ENCODE measurements at places on chromosomes 1 and 21.
A peak's percentile ranks its signal among the peaks of the same experiment; 100 is the strongest.

GRCh38 chr1:35603941-35604340 is 30.8 kb downstream of the TFAP2E start:
- no peak for DNase-seq

DNA sequence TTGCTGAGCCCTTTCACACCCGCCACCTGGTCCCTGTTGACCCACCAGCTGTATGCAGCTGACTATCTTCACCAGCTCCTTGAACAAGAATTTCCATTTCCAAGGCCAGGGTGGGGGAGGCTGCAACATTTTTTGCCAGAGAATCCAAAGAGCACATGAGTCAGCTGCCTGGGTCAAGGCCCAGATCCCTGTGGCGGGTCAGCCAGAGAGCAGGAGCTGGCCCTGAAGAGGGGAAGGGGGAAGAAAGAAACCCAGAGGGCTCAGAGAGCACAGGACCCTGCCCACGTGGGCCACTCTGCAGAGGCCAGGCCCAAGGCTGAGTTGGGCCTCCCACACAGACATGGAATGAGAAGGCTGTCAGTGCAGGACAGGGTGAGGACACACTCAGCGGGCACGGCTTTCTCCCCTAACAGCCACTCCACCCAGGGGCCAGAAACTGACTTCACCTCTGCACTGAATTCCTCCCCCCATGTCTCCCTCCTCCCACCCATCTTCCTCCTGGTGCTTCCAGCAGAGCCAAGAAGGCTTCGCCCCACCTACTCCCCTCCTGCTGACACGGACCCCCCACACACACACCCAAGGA is 28.9 kb downstream of the S100A6 start:
- DNase-seq = no peak

GRCh38 chr1:206833801-206834200 is 31.6 kb upstream of the IL20 start:
- DNase-seq = no peak

GRCh38 chr1:41411229-41411628 is 50.0 kb downstream of the FOXO6 start:
- no peak for DNase-seq

DNA sequence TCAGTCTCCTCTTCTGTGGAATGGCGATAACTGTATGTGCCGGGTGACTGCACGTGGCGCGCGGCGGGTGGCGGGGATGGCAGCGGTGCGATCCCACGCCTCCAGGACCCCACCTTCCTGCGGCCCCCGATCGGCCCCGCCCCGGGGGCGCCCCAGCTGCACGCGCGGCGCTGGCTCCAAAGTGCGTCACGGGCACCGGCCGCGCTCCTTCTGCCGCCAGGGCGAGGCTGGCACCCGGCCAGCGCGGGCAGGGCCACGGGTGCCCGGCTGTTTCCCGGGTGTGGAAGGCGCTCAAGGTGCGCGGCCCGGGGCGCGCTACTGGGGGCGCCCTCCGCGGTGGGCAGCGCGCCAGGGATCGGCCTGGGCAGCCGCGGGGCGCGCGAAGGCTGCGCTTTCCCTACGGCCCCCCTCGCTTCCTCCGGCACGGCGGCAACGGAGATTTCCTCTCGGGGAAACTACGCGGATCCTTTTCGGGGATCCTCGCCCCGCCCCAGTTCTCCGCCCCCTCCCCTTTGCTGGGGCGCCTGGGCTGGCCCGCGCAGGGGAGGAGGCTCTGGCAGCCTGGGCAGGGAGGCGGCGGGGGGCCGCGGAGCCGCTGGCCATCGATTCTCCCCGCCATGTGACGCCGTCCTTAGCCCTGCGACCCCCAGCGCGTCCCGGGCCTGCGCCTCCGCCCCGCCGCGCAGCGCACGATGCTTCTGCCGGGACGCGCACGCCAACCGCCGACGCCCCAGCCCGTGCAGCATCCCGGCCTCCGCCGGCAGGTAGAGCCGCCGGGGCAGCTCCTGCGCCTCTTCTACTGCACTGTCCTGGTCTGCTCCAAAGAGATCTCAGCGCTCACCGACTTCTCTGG is at the start of gene EVA1C:
Gene EVA1C (plus strand): TSS at position 545 of the 853 bp plus-strand sequence. CDS start 148 bp downstream, at position 693.
- DNase-seq = peak; percentile 82

- no peak for DNase-seq
Observed at GRCh38 chr1:186659890-186660341, 20.3 kb downstream of the PTGS2 start.

GRCh38 chr1:39173119-39173994 is 31.1 kb upstream of the MACF1 start:
- DNase-seq = no peak

GRCh38 chr1:11487196-11487751 is 8.3 kb downstream of the DISP3 start:
- no peak for DNase-seq

- no peak for DNase-seq
Observed at GRCh38 chr1:32998997-32999396, 34.4 kb upstream of the RNF19B start.

- DNase-seq = no peak
Observed at GRCh38 chr1:169595764-169596711, 9.8 kb upstream of the F5 start.

DNA sequence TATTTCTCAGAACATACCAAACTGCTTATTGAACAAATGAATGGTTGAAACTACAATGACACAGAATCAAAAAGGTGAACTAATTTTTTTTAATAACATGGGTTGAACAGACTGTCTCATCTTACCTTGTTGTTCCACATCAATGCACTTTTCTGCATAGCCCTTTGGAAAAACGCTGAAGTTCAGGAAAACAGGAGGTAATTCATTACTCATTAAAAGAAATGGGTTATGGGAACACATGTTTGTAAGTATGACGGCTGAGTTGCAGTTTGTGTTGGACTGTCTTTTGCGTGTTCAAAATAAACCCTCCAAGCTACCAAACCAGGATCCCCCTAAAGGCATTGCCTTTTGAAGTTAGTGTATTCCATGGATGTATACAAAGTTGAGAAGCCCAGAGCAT is 514.9 kb upstream of the PKN2 start:
- no peak for DNase-seq

GRCh38 chr1:51331206-51332100 is 1.1 kb upstream of the TTC39A start:
- no peak for DNase-seq

DNA sequence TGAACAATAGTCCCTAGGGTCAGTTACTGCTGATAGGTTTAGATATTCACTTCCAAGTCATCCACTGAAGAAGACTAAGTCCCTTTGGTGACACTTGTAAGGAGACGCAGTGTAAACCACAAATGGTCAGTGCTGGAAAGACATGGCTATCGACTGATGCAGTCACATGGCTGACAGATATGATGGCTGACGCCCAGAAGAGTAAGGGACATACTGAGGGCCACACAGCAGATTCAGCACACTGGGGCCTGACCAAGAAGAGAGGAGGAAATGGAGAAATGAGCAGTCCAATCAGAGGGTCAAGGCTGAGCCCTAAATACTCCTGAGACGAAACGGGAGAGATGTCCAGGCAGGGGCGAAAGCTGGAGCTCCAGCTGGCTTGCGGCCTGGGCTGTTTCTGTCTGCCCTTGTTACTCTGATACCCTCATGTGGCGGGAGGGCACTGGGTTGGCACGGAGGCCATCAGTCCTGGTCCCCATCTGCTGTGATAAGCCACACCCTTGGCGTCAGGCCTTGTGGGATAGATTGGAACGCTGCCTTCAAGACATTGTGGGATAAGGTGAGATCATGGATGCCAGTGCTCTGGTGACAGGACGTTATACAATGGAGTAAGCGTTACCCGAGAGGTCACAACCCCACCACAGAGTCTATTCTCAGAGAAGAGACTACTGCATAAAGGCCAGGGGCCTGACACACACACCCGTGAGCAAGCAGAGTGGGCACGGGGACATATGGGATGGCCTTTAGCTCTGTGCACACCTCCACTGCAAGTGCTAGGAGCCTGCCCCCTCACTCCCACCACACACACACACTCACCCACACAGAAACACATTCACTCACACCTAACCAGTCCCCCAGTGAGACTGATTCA is 158.4 kb downstream of the TRABD2B start:
- no peak for DNase-seq

- DNase-seq = no peak
Observed at GRCh38 chr1:189654906-189655305, 822.8 kb downstream of the BRINP3 start.

GRCh38 chr21:38440746-38441145 is 57.5 kb downstream of the ERG start:
- DNase-seq = no peak

DNA sequence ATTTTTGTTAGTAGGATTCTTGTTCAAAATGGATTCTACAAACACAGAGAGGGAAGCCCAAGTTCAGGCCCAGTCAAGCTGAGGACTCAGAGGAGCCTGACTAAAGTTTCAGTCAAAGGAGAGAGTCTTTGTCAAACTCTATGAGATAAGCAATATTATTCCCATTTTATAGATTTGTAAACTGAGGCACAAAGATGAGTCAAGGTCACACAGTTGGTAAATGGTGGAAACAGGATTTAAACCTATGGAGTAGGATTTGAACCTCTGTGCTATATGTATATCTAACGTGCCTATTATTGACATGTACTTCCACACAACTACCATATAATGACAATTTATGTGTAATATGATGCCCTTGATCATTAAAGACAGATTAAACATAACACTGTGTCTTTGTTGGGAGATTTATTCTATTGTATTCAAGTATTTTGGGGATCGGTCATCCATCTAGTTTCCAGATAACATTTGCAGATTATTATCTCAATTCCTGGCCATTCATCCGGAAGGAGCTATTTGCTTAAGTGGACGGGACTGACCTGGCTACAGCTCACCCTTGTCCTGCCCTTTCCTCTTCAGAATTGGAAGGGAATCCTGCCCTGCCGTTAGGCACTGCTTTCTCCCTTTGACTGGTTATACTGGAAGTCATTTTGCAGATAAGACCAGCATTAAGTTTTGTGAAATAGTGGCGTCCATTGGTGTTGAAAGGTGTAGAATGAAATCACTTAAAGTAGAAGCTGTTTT is 86.1 kb upstream of the LMO4 start:
- no peak for DNase-seq

DNA sequence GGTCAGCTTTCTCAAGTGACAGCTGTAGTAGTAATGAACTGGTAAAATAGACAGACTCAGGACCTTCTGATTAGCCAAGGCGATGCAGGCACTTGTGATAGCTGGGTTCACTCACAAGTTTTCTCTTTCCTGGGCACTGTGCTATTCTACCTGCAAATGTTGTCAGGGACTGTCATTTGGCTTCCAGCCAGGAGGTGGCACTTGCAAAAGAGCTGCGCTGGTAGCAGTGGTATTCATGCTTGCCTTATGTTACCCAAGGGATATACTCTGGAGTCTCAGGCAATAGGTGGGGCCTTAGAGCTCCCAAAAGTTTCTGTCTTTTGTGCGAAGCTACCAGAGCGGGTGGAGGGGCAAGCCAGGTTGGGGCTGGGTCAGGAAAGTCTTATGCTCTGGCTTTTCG is 23.5 kb downstream of the IFI44 start:
- DNase-seq = no peak

- DNase-seq = peak; percentile 9
Observed at GRCh38 chr1:156805766-156806511, 10.7 kb downstream of the SH2D2A start.

DNA sequence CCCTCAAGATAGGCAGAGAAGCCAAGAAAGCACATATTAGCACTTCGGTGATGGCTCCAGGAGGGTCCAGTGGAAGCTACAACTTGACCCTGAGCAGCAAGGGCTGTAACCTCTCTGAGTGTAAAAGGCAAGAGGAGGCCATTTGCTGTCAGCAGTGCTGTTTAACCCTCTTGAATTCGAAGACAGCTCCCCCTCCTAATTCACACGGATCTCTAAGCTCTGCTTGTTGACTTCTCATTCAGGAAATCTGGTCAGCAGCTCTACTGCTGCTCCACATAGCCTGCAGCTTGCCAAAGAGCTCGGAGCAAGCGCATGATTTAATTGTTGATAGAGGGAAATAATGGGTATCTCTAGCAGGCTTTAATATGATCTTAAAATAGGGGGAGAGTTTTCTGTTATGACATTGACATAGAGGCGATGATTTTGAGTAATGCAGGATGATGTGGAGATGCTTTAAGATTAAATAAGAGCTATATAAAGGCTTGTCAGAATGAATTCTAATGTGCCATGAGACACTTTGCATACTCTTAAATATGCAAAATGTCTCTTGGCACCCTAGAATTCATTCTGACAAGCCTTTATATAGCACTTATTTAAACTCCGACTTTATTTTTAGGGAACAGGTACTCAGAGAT is 79.4 kb upstream of the USH2A start:
- no peak for DNase-seq

- no peak for DNase-seq
Observed at GRCh38 chr1:42145764-42146625, 7.2 kb upstream of the GUCA2B start.

GRCh38 chr1:65189576-65190115 is 41.6 kb downstream of the AK4 start:
- DNase-seq = no peak

DNA sequence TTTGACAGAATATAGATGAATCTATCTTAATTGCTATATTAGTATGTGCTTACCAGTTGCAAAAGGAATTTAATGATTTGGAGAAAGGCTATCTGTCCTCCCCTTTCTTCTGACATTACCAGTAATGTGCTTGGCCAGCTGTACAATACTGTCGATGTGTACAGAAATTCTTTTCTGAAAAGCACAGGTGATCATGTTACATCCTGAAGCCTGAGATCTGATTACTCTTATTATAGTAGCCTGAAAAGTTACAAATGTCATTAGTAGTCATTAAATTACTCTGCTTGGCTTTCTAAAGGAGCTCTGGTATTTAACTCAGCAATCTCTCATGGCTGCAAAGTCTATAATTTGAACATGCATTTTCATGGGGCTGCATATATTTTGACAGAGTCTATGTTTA is 209.8 kb downstream of the PTPRC start:
- DNase-seq = no peak

DNA sequence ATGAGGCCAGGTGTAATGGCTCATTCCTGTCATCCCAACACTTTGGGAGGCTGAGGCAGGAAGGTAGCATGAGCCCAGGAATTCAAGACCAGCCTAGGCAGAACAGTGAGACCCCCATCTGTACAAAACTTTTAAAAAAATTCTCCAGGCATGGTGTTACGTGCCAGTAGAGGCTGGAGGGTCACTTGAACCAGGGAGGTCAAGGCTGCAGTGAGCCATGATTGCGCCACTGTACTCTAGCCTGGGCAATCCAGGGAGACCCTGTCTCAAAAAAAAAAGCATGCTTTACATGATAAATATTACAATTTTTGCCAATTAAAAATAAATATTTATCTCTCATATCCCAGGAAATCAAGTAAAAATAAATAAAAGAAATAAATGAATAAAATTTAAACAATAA is 17.6 kb upstream of the VPS45 start:
- DNase-seq = no peak

GRCh38 chr21:20169812-20170576 is 828.2 kb upstream of the NCAM2 start:
- DNase-seq = no peak

- DNase-seq = no peak
Observed at GRCh38 chr1:57319165-57319564, 104.7 kb downstream of the DAB1 start.

- no peak for DNase-seq
Observed at GRCh38 chr1:36481771-36482723, 666 bp downstream of the CSF3R start.
